ENCODE measurements at places on chromosomes 12 and 14.

GRCh38 chr12:110696283-110696682 is 7.4 kb upstream of the HVCN1 start:
- DNase-seq: no peak

GRCh38 chr12:24759155-24759554 is 189.7 kb downstream of the BCAT1 start:
- peak; percentile 36 for DNase-seq

DNA sequence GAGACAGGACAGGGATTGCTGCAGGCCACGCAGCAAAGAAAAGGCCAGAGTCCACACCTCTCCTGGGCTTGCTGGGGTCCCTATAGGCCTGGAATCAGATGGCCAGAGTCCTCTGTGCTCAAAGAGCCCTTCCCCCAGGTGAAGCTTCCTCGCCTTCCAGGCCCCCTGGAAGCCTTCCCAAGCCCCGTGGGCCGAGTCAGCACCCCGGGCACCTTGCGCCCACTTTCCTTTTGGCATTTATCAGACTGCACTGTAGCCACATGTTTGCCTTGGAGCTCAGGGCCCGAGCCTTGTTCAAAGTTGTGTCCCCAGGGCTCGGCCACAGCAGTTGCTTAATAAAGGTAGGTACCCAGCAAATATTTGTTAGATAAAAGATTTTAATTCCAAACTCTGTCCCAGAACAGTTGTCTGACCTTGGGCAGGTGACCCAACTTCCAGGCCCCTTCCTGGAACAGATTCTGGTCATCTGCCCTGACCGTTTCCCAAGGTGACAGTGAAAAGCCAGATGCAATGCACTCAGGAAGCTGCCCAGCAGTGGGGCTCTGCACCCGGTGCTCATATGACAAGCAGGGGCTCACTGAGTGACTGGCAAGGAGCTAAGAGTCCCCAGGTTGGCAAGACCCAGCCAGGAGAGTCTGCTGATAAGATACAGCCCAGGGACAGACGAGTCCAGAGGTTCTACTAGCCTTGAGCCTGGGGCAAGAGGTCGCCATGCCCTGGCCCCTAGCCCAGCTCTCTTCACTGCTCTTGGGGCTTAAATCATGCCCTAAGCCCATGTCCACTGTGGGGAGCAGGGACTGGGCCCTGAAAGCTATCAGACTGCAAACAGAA is 81.2 kb downstream of the PITPNM2 start:
- no peak for DNase-seq

- DNase-seq: peak; percentile 31
These were observed 117.4 kb downstream of the DAD1 start for GRCh38 chr14:22471545-22472121.

DNA sequence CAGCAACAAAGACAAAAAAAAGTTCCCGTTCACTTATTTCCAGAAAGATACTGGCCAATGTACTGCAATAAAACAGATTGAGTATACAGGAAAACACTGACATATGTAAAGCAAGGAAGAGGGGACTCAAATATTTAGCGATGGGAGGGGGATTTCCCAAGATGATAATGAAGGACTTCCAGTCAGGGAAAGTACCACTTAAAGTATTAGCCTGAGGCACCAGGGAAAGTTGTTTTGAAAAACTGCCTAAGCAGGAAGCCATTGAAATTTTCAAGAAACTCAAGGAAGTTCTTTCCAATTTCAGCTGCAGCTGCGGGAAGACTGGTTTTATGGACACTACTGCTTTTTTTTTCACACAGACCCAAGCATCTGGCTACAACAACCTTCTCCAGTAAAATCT is 1007.4 kb upstream of the NOVA1 start:
- no peak for DNase-seq

- no peak for DNase-seq
These were observed 218.1 kb downstream of the APAF1 start for GRCh38 chr12:98863167-98863566.

GRCh38 chr12:9796346-9796745 is 30.9 kb upstream of the KLRF1 start:
- no peak for DNase-seq

GRCh38 chr14:102917469-102918211 is 4.8 kb upstream of the AMN start:
- DNase-seq: peak; percentile 20

DNA sequence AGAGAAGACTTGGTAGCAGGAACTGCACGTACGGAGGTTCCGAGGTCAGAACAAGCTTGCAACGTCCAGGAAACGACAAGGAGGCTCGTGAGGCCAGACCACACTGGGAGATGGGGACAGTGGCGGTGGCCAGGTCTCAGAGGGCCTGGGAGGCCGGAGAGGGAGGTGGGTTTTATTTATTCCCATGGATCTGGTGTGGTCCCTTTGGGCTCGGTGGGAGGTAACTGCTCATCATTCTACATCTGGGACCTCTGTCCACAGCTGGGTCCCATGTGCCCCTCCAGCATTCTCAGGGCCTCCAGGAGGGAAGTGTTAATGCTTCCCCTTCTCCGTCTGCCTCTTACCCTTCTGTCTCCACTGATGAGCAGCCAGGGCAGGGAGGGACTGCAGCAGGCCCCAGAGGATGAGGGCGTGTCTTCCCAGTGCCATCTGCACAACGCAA is 35.7 kb upstream of the NCOR2 start:
- DNase-seq: no peak

- no peak for DNase-seq
These were observed 25.2 kb upstream of the PPP1R13B start for GRCh38 chr14:103872481-103873113.

- peak; percentile 37 for DNase-seq
These were observed 1400.9 kb upstream of the FLRT2 start for GRCh38 chr14:84129007-84129406.

DNA sequence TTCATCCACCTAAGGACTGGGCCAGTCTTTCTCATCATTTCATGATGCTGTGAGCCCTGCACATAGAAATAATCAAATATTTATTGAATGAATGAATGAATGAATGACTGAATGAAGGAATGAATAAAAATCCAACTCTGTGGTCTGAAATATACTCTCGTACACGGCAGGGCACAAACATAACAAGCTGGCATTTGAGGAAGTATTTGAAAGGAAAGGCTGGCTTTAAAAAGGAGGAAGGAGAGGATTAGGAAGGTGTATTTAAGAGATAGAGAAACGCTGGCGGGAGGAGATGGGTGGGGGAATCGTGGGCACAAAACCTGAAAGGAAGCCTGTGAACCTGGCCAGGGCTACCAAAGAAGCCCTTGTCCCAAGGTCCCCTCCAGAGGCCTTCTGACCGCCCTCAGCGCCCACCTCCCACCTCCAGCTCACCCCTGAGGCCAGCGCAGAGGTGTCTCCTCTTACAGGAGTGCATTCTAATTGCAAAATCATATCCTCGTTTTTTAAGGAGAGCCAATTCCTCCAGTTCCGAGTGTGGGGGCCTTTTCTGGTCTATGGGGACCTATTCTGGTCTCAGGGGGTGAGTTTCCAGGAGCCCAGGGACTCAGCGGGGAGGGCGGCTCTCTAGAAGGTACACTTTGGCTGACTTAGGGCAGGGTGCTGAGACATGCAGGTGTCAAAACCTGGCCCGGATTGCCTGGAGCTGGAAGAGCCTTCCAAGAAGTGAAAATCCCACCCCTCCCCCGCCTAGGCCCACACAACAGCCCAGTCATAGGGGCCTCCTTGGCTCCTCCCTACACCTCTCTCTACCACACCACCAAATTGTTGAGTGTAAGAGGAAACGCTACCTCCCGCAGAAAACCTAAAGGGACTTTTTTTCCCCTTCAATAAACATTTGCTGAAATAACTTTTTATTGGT is 8.7 kb upstream of the JDP2 start:
- peak; percentile 25 for DNase-seq

DNA sequence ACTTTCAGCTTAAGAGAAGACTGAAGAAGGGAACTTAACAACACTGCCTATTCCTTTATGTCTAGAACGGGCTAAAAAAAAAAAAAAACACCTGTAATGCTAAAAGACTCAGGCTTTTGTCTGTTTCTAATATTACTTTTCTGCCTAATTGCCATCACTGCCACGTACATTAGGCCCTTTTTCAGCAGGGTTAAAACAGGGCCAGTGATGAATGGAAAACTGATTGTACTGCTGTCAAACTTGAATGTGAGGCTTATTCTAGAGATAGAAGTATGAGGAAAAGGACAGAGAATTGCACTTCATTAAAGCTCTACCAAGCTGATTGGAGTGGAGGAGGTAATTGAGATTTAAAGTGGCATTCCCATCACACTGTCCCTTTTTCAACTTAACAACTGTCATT is 535.8 kb downstream of the PRKD1 start:
- DNase-seq: no peak

DNA sequence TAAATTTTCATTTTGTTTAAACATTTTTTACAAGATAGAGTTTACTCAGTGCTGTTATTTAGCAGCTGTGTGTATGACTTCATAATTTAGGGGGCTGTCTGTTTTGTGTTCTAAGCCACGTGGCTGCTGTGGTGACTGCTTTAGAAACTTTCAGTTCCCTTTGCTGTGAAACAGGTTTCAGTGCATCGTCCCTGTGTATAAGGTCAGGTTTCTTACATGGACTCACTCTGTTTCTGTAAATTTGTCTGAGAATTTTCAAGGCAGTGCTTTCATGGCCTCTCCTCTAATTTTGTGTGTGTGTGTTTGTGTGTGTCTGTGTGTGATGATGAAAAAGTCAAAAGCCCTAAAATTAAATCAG is 32.4 kb downstream of the BICD1 start:
- DNase-seq: peak; percentile 74

DNA sequence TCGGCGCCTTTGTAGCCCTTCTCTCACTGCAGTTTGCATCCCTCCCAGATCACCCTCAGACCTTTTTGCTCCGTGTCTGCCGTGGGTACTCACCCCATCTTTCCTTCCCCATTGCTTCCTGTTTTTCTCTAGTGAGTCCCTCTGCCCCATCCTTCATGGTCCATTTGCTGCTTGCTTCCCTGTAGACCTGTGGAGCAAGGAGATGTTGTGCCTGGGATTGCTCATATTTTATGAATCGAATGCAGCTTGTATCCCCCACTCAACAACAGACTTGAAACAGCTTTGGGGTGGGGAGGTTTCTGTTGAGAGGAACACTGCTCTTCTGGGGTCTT is 661 bp downstream of the DENR start:
- DNase-seq: no peak

GRCh38 chr12:40241741-40242140 is 16.9 kb downstream of the LRRK2 start:
- no peak for DNase-seq
